ENCODE measurements at places on chromosomes 6 and 20.

- H3K27me3 ChIP-seq: peaks cover 24% of the 10 kb centered on the region
- no peak overlapping the region for H3K27ac ChIP-seq
- H3K4me3 ChIP-seq: peak overlapping the region; percentile 78
Observed at GRCh38 chr20:31859266-31859997, 10.9 kb downstream of the DUSP15 start.

GRCh38 chr6:34102099-34102656 is 43.7 kb downstream of the GRM4 start:
- no peak overlapping the region for H3K4me3 ChIP-seq
- no peaks in the 10 kb centered on the region for H3K36me3 ChIP-seq
- no peak for DNase-seq
- no peaks in the 10 kb centered on the region for H3K4me1 ChIP-seq

DNA sequence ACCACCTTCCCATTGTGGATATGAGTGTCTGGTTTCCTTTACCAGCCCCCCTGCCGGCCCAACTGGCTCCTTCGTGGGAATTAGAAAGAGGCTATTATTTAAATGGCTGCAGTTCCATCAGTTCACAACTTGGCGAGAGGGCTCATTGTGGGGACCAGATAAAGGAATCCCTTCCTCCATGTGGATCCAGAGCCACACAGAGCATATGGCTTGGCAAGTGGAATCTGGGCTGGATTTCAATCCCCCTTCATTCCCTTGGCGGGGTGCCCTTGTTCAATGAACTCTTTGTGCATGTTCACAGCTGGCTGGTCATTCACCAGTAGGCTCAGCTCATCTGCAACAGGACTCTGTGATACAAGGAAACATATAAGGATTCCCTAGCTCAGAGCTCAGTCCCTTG is 140.6 kb downstream of the OPN5 start:
- peak; percentile 5 for DNase-seq
- no peaks in the 10 kb centered on the region for H3K36me3 ChIP-seq
- H3K4me3 ChIP-seq: peak overlapping the region; percentile 44
- H3K27ac ChIP-seq: no peak overlapping the region

GRCh38 chr6:160462551-160463109 is 114.5 kb downstream of the SLC22A3 start:
- no peak overlapping the region for H3K4me3 ChIP-seq
- DNase-seq: no peak
- peak overlapping the region; percentile 30 for H3K27ac ChIP-seq
- H3K4me1 ChIP-seq: no peaks in the 10 kb centered on the region
- peaks cover 5% of the 10 kb centered on the region for H3K36me3 ChIP-seq

- no peak overlapping the region for H3K27ac ChIP-seq
- no peaks in the 10 kb centered on the region for H3K27me3 ChIP-seq
- peaks cover 9% of the 10 kb centered on the region for H3K4me1 ChIP-seq
- H3K36me3 ChIP-seq: peaks cover 12% of the 10 kb centered on the region
- no peak overlapping the region for H3K4me3 ChIP-seq
- no peak for DNase-seq
Observed at GRCh38 chr20:16707674-16708073, 22.2 kb upstream of the SNRPB2 start.

GRCh38 chr6:113530769-113531168 is 326.4 kb upstream of the MARCKS start:
- DNase-seq: peak; percentile 2
- H3K4me1 ChIP-seq: peaks cover 13% of the 10 kb centered on the region
- no peaks in the 10 kb centered on the region for H3K27me3 ChIP-seq
- H3K4me3 ChIP-seq: peak overlapping the region; percentile 77

- H3K4me1 ChIP-seq: no peaks in the 10 kb centered on the region
- H3K36me3 ChIP-seq: peaks cover 21% of the 10 kb centered on the region
- no peak for DNase-seq
- no peaks in the 10 kb centered on the region for H3K27me3 ChIP-seq
- H3K4me3 ChIP-seq: no peak overlapping the region
- no peak overlapping the region for H3K27ac ChIP-seq
Observed at GRCh38 chr6:125269328-125269985, 32.3 kb downstream of the HDDC2 start.

DNA sequence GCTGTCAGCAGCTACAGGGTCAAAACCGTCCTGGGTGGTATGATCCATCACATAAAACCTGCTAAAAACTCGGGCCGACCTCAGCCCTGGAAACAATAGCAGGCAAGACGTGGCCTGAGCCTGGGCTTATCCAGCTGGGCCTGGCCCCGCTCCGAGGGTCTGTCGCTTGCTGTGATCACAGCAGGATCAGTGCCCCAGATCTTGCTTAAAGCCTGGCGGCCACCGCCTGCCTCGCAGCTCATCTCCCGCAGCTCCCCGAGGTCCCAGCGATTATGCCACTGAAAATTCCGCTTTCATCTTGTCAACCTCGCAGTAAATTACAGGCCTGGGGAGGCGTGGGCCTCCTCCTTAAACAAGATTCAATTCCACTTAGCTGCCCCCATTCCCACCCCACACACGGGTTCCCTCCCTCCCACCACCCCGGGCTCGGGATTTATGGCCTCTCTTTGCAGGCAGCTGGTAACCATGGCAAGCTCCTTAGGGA is 40.1 kb downstream of the CDH22 start:
- H3K4me1 ChIP-seq: no peaks in the 10 kb centered on the region
- no peak overlapping the region for H3K4me3 ChIP-seq
- H3K27ac ChIP-seq: no peak overlapping the region
- no peaks in the 10 kb centered on the region for H3K36me3 ChIP-seq
- DNase-seq: peak; percentile 7

GRCh38 chr6:106967936-106968555 is 6.5 kb downstream of the CD24 start:
- H3K36me3 ChIP-seq: peaks cover 45% of the 10 kb centered on the region
- DNase-seq: no peak
- peak overlapping the region; percentile 32 for H3K4me3 ChIP-seq
- H3K27me3 ChIP-seq: peaks cover 9% of the 10 kb centered on the region
- no peak overlapping the region for H3K27ac ChIP-seq
- H3K4me1 ChIP-seq: peaks cover 23% of the 10 kb centered on the region

GRCh38 chr6:11969092-11969491 is 43.0 kb upstream of the HIVEP1 start:
- no peaks in the 10 kb centered on the region for H3K36me3 ChIP-seq
- no peaks in the 10 kb centered on the region for H3K27me3 ChIP-seq
- peaks cover 4% of the 10 kb centered on the region for H3K4me1 ChIP-seq
- DNase-seq: no peak
- H3K27ac ChIP-seq: no peak overlapping the region

DNA sequence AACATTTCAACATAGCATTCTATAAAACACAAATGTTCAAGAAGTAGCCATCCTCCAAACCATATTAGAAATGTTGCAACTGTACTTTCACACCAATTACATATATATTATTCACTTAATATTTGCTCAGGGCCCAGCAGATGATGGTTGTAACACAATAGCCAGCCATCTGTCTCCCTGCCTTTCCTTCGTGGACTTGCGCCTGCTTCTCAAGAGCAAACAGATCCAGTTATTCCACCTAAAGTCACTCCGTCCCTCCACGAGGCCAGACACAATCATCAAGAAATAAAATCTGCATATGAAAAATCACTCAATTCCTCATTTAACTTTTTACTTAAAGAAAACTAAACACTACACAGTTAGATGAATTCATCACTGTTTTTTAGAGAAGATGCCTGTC is 160.4 kb downstream of the RALGAPA2 start:
- no peak for DNase-seq
- H3K4me1 ChIP-seq: peaks cover 4% of the 10 kb centered on the region
- peaks cover 14% of the 10 kb centered on the region for H3K36me3 ChIP-seq

DNA sequence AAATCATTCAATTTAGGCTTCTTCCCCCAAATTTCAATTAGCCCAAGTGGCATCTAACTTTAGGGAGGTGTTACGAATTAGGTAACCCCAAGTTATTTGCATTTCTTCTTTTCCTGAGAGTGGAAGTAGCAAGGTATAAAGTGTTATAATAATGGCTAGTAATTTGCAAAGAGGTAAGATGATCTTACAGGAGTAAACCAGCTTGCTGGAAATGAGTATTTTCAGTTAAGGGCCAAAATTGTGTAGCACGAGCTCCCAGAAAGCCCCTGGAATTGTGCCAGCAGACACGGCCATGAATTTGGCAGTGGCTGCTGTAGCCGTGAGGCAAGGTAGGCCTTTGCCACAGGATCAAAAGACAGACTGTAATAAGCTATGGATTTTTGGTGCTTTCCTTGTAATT is 38.0 kb downstream of the CITED2 start:
- no peak overlapping the region for H3K27ac ChIP-seq
- DNase-seq: no peak
- no peaks in the 10 kb centered on the region for H3K36me3 ChIP-seq

DNA sequence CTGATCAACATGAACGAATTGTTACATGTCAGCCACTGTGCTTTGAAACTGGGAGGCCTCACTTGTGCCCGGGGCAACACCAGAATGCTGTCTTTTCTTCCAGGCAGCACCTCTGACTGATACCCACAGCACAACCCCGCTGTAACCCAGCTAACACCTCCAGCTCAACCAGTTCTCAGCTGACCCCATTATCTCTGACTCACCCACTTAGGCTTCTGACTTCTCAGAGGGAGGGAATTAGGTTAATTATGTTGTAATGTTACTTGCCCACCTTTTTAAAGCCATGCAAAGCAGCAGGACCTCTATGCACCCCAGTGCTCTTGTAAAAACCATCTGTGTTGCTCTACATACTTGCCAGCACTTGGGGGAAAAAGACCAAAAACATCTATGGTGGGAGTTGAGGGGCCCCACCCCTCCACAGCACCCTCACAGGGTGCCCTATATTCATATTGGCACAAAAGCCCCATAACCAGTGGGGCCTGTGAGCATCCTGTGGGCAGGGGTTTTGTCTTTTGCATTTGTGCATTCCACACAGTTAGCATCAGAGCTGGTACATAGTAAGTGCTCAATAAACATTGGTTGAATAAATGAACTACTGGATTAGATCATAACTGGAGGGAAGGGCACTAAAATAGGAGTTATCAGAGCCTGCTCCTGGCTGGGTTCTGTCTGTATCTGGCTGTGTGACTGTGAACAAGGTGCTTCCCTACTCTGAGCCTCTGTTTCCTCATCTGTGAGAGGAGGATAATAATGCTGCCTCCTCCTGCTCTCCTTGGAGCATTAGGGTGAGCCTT is 22.3 kb downstream of the BNIP5 start:
- H3K4me1 ChIP-seq: peaks cover 7% of the 10 kb centered on the region
- no peak for DNase-seq
- H3K4me3 ChIP-seq: no peak overlapping the region
- no peaks in the 10 kb centered on the region for H3K36me3 ChIP-seq
- H3K27ac ChIP-seq: no peak overlapping the region

- no peak overlapping the region for H3K4me3 ChIP-seq
- no peak overlapping the region for H3K27ac ChIP-seq
- H3K36me3 ChIP-seq: no peaks in the 10 kb centered on the region
Observed at GRCh38 chr6:78623554-78623953, 243.8 kb upstream of the IRAK1BP1 start.

GRCh38 chr6:21885111-21885510 is 291.6 kb downstream of the SOX4 start:
- H3K4me1 ChIP-seq: peaks cover 6% of the 10 kb centered on the region
- H3K27me3 ChIP-seq: no peaks in the 10 kb centered on the region
- no peak overlapping the region for H3K27ac ChIP-seq
- H3K36me3 ChIP-seq: peaks cover 16% of the 10 kb centered on the region
- no peak overlapping the region for H3K4me3 ChIP-seq
- DNase-seq: no peak

- no peak overlapping the region for H3K27ac ChIP-seq
- no peak for DNase-seq
- H3K4me1 ChIP-seq: peaks cover 16% of the 10 kb centered on the region
- peak overlapping the region; percentile 72 for H3K4me3 ChIP-seq
- H3K36me3 ChIP-seq: no peaks in the 10 kb centered on the region
Observed at GRCh38 chr20:1800777-1801176, 94.4 kb upstream of the SIRPA start.

DNA sequence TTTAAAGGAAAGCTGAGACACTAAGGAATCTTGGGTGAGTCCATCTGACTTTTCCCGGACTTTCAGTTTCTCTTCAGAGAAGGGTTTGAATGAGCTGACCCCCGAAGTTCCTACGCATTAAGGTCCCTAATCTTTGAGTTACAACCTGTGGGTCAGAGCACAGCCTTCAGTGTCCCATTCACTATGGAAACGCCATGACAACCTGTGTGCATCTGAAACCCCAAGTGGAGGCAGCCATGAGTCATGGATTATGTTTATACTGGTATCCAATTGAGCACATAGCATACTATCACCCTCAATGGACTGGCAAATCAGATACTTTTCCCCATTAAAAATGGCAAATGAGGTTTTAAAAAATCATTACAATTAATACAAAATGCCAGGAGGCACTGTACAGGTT is 11.4 kb downstream of the MYLK4 start:
- no peak overlapping the region for H3K27ac ChIP-seq
- H3K36me3 ChIP-seq: no peaks in the 10 kb centered on the region
- peaks cover 13% of the 10 kb centered on the region for H3K27me3 ChIP-seq
- H3K4me3 ChIP-seq: no peak overlapping the region

- H3K4me1 ChIP-seq: no peaks in the 10 kb centered on the region
- H3K4me3 ChIP-seq: no peak overlapping the region
- DNase-seq: no peak
- H3K27me3 ChIP-seq: peaks cover 7% of the 10 kb centered on the region
Observed at GRCh38 chr6:116543149-116543548, 2.3 kb downstream of the TRAPPC3L start.

GRCh38 chr20:38566036-38566598 is 14.9 kb upstream of the ADIG start:
- H3K36me3 ChIP-seq: peaks cover 6% of the 10 kb centered on the region
- H3K4me3 ChIP-seq: no peak overlapping the region
- no peak overlapping the region for H3K27ac ChIP-seq
- H3K4me1 ChIP-seq: no peaks in the 10 kb centered on the region
- no peaks in the 10 kb centered on the region for H3K27me3 ChIP-seq
- no peak for DNase-seq

DNA sequence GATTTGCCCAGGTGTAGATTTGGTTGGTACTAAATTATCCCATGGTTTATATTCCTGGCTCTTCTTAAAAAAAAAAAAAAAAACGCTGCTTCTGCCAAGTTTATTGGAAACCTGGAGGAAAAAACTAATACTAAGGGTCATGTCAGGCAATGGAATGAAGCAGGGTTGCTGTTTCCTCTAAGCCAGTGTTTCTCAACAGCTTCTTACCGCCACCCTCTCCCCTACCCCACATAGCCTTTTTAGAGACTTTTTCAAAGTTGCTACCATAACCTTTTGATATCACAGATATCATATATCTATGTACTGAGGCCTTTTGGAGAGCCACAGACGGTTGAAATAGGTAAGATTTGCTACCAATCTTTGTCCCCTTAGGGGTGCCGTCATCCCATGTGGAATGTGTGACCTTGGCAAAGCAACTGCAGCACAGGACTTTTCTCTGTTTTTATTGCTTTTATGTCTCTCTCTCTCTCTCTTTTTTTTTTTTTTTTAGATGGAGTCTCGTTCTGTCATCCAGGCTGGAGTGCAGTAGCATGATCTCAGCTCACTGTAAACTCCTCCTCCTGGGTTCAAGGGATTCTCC is 35.0 kb downstream of the SYTL3 start:
- no peaks in the 10 kb centered on the region for H3K4me1 ChIP-seq
- H3K27me3 ChIP-seq: peaks cover 12% of the 10 kb centered on the region
- H3K4me3 ChIP-seq: no peak overlapping the region
- H3K36me3 ChIP-seq: no peaks in the 10 kb centered on the region
- no peak overlapping the region for H3K27ac ChIP-seq

- peaks cover 16% of the 10 kb centered on the region for H3K36me3 ChIP-seq
- H3K27me3 ChIP-seq: no peaks in the 10 kb centered on the region
- H3K27ac ChIP-seq: no peak overlapping the region
- H3K4me3 ChIP-seq: no peak overlapping the region
- DNase-seq: no peak
Observed at GRCh38 chr6:7901780-7902179, 8.8 kb downstream of the TXNDC5 start.
